ENCODE measurements at places on chromosomes 5 and 9.
A peak's percentile ranks its signal among the peaks of the same experiment; 100 is the strongest.

GRCh38 chr9:105901514-105902109 is 207.3 kb downstream of the TMEM38B start:
- H3K4me1 ChIP-seq = no peaks in the 10 kb centered on the region
- no peak overlapping the region for H3K27ac ChIP-seq
- H3K4me3 ChIP-seq = no peak overlapping the region
- no peaks in the 10 kb centered on the region for H3K36me3 ChIP-seq

DNA sequence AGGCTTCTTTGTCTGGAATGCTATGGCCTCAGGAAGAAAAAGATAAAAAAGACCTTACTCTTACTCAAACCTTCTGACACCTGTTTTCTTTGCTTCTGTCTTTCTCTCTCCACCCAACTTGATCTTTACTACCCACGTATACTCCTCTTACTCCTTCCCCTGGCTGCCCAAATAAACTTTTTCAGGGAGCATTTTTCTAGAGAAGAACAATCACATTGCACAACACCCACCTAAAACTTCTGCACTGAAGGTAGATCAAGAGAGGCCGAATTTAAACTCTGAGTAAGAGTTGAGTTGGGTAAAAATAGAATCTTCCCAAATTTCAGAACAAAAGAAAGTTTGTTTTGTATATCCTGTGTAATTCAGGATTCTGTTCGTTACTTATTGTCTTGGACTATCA is 3.9 kb downstream of the TEX48 start:
- no peaks in the 10 kb centered on the region for H3K36me3 ChIP-seq
- H3K27ac ChIP-seq = peak overlapping the region; percentile 91

DNA sequence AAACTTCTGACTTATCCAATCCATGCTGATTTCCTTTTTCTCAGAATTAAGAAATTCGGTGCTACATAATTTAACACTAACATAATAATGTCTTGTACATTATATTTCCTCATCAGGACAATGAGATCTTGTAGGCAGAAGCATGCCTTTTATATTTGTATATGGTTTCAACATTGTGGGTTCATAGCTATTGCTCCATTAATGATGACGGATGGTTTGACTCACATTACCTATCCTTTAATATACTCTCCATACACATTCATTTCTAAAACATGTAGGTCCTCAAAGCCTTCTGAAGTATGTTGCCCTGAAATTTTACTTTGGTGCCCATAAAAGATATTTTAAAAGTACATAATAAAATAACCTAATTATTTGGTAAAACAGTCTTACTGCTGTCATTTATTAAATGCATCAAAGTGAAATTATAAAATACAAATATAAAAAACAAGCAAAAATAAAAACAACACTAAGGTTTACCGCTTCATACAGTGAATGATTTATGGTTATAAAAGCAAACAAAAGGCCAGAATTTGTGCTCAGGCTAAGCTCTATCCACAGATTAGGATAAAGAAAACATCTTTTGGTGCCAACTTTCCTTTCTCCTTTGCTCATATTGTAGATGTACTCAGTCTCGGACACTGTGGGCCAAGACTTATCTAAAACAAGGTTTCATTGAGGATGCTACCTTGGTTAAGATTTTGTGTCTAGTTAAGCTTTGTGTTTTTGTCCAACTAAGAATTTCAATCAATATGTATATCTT is 61.2 kb upstream of the GCNT4 start:
- H3K36me3 ChIP-seq = no peaks in the 10 kb centered on the region
- DNase-seq = no peak
- H3K4me3 ChIP-seq = no peak overlapping the region

- no peaks in the 10 kb centered on the region for H3K4me1 ChIP-seq
- H3K27me3 ChIP-seq = no peaks in the 10 kb centered on the region
- no peak for DNase-seq
- no peaks in the 10 kb centered on the region for H3K36me3 ChIP-seq
- no peak overlapping the region for H3K27ac ChIP-seq
- H3K4me3 ChIP-seq = no peak overlapping the region
Observed at GRCh38 chr9:104206766-104207165, 112.7 kb downstream of the SMC2 start.

- DNase-seq = peak; percentile 38
- no peaks in the 10 kb centered on the region for H3K27me3 ChIP-seq
- H3K27ac ChIP-seq = no peak overlapping the region
- H3K36me3 ChIP-seq = no peaks in the 10 kb centered on the region
- H3K4me3 ChIP-seq = no peak overlapping the region
Observed at GRCh38 chr5:153565822-153566221, 75.4 kb downstream of the GRIA1 start.
